ENCODE measurements at places on chromosomes 5 and 9.

- DNase-seq = no peak
These were observed 37.2 kb upstream of the NRARP start for GRCh38 chr9:137339045-137339907.

DNA sequence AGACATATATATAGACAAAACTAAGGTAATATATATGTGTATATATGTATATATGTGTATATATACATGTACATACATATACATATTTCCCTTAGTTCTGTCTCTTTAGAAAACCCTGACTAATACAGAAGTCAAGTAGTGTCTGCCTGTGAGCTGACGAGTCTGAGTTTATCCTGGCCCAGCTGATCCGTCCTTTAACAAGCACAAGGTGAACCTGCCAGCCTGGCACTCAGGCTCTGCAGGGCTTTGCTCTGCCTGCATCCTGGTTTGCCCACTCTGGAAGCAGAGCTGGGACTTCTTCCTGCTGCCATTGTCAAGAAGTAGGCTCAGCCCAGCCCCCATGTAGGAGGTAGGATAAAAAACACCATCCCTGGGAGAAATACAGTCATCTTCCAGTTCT lies 388.0 kb downstream of the ICE1 start:
- no peak for DNase-seq

GRCh38 chr9:3288686-3289085 lies 237.1 kb downstream of the RFX3 start:
- no peak for DNase-seq

DNA sequence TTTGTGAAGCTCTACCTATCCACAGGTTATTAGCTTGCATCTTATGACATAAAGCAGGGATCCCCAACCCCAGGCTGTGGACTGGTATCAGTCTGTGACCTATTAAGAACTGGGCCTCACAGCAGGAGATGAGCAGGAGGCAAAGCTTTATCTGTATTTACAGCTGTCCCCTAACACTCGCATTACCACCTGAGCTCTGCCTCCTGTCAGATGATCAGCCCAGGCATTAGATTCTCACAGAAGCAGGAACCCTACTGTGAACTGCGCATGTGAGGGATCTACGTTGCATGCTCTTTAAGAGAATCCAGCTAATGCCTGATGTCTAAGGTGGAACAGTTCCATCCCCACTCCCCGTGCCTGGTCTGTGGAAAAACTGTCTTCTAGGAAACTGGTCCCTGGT lies 19.7 kb downstream of the FBXW11 start:
- no peak for DNase-seq

GRCh38 chr9:306907-307306 lies 92.2 kb downstream of the DOCK8 start:
- DNase-seq = no peak

DNA sequence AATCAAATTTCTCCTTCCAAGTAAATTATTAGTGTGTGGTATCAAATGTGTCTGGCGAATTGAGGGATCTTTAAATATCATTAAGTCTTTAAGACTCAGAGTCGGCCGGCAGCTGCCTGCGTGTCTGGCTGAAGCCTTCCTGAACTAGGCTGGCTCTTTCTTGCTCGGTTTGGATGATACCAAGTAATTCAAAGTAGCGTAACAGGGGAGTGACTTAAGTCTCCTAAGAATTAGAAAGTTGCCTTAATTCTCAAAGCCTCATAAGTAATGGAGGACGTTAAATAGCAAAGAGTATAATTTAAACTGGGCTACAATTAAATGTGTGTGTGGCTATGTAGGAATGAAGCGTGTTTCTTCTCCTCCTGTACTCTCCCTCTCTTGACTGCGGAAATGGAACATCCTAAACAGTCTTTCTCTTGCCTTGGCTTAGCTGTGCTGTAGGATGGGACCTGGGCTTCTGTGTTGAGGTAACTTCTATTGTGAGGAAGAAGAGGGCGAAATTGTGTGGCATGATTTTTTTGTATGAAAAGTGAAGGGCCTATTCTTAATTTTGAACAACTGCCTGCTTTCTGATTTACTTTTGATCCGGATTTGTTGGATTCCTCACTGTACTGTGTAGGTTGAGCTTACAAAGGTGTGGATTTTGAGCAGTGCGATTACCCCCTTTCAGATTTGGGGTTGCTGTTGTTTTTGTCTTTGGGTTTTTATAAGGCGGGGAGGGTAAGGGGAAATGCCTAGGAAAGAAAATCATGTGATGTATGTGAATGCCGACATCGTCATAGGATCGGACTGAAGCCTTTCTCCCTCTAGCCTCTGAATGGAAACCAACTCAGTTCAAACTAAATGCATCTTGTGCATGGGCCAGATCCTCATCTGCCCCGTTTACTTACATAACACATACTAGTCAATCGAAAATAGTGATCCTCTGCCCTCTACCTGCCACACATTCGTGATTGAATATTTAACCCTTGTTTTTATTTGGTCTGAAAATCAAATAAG lies 29.9 kb downstream of the CPEB4 start:
- peak; percentile 37 for DNase-seq

GRCh38 chr9:116232424-116233159 lies 79.0 kb downstream of the PAPPA start:
- DNase-seq = no peak

DNA sequence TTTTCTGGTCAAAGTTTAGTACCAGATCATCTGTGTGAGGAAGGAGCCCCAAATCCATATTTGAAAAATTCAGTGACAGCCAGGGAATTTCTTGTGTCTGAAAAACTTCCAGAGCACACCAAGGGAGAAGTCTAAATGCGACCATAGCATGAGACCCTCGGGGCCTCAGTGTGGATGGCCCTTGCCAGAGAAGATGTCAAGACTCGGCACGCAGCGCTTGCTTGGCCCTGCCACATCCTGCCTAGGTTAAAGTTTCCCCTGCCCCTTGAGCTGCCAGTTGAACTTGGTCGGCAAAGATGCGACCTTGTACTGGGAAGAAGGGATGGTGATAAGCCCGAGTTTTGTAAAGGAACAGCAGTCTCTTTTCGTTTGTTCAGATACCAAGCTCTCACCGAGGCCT lies 65.8 kb downstream of the IL31RA start:
- no peak for DNase-seq

All from NCI-H1436 (cell line).